ENCODE measurements at places on chromosomes 4 and X.
A peak's percentile ranks its signal among the peaks of the same experiment; 100 is the strongest.

DNA sequence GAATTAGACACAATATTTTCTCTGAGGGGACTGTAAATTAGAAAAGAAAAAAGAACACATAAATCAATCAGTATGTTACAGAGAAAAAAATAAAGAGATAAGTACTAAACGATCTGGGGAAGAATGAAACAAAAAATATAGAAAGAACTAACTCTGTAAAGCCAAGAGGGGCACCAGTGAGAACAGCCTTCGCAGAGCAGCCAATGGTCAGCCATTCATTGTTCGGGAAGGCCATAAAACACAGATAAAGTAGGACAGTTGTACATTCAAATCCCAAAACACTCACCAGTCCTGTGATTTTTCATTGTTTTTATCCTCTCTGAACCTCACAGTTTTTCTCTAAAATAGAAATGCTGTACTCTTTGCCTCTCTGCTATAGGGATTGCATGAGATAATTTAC lies 127.9 kb downstream of the NEK1 start:
- DNase-seq = no peak

DNA sequence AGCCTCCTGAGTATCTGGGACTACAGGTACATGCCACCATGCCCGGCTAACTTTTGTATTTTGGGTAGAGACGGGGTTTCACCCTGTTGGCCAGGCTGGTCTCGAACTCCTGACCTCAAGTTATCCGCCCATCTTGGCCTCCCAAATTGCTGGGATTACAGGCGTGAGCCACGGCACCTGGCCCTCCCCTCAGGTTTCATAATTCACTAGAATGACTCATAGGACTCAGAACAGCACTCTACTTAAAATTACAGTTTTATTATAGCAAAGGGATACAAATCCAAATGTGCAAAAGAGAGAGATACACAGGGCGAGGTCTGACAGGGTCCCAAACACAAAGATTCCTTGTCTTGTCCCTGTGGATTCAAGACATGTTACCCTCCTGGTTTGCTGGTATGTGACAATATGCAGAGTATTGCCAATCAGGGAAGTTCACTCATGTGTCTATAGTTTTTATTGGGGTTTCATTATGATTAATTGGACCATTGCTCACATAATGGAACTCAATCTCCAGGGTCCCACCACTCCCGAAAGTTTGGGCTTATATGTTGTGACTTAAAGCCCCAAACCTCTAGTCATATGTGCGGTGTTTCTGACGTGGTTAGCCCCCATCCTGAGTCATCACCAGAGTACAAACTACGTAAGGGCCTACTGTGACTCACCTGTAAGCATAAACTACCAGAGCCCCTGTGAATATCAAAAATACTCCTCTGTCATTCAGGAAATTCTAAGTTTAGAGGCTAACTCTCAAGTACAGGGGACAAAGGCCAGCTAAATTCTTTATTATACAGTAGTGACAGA lies 5.2 kb downstream of the YIPF6 start:
- peak; percentile 71 for DNase-seq

DNA sequence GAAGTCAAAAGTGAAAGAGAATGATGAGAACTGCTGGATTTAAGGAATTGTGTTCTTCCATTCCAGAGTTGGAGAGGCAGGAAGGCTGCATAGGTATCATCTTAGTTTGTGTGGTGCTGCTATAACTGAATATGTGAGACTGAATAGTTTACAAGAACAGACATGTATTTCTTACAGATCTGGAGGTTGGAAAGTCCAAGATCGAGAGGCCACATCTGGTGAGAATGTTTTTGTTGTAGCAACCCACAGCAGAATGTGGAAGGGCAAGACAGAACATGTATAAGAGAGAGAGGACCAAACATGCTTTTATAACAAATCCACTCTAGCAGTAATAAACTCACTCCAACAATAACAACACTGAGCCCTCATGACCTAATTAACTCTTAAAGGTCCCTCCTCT lies 408.6 kb downstream of the FAM47B start:
- DNase-seq = no peak

DNA sequence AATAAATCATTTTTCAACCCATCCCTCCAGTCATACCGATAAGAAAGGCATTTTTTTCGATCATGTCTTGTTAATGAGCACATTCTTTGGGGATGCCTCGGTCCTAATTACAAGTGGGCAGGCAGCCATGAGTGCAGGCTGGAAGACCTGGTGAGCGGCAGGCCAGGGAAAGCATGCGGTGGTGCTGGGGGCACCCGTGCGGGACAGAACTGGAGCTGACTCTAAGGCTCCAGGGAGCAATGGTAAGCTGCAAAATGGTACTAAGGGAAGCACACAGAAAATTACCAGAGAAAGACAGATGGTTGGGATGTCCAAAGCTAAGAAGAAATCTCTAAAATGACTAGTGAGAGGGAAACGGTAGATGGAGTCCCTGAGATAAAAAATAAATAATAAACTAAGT lies 411.0 kb upstream of the AGA start:
- no peak for DNase-seq

- no peak for DNase-seq
Measured at GRCh38 chr4:120861852-120862251, 60.7 kb downstream of the PRDM5 start.

GRCh38 chr4:106766519-106766918 lies 269.6 kb downstream of the DKK2 start:
- DNase-seq = no peak

DNA sequence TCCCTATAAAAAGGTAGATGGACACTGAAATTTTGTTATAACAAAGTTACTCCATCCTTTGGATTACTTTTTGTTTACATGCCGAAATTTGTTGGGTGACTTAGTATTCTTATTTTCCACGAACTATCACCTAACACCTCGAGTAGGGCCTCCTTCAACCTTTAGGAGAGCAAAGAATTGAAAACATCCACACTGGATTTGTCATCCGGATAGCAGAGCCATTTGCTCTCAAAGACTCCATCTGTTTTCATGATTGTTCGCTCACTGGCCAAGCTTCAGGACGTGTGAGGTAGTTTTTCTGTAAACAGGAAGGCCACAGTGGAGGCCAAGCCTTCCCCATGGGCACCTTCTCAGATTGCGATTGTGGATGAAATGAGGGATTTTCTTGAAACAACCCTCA lies at the start of gene ADAD1:
ADAD1 (plus strand) TSS at position 301 of the 400 bp plus-strand sequence. CDS start 1,059 bp downstream, outside the sequence.
- DNase-seq = no peak

DNA sequence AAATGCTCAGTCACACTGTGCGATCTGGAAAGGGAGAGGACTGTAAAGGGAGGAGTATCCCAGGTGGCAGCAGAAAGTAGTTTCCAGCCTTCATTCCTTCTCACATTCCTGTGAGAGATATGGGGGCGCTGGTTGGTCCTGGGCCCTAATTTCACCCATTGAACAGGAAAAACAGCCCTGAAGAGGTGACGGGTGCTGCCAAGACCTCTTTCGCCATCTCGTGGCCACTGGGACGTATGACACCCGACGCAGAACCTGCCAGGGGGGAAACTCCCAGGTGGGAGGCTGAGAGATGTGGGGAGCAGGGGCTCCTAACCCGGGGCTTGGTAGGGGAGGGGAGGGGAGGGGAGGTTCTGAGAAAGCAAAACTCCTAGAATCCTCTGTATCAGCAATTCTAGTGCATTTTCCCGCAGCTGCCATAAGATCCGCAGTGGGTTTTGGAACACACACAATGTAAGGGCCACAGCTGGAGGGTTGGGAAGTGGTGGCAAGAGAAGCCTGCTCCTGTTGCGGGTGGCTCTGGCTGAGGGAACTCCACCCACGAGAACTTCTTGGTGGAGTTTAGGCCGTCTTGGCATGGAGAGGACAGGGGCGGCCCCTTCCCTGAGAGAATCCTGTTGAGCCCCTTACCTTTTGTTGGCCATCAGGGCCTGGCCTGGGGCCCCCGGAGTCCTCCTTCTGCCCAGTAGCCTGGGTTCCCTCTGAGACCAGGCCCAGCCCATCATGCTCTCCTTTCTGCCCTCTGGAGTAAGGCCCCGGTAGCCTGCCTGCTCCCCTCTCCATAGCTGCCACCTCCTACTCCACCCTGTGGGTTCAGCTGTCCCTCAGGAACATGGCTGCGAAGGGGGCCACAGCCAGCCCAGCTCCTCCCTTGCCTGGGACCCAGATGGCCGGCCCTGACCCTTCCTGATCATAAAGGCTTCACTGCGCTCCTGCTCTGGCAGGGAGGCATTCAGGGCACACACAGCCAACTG lies 134.1 kb downstream of the OR13H1 start:
- no peak for DNase-seq

DNA sequence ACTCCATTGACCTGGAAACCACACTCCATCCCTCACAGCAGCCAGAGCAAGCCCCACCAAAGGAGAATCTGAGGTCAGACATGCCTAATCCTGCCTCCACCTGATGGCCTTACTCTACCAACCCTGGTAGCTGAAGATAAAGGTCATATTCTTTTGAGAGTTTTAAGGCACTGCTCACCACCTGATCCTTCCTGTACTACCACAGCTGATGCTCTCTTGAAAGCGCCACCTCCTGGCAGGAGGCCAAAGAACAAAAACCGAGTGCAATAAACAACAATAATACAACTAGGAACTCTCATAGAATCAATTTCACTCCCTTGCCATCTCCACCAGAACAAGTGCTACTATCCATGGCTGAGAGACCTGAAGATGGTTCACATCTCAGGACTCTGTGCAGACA lies 301.6 kb downstream of the NAF1 start:
- no peak for DNase-seq

- no peak for DNase-seq
Measured at GRCh38 chr4:79823148-79823763, 249.8 kb downstream of the ANTXR2 start.

- no peak for DNase-seq
Measured at GRCh38 chr4:113020966-113021365, 28.5 kb upstream of the ANK2 start.

DNA sequence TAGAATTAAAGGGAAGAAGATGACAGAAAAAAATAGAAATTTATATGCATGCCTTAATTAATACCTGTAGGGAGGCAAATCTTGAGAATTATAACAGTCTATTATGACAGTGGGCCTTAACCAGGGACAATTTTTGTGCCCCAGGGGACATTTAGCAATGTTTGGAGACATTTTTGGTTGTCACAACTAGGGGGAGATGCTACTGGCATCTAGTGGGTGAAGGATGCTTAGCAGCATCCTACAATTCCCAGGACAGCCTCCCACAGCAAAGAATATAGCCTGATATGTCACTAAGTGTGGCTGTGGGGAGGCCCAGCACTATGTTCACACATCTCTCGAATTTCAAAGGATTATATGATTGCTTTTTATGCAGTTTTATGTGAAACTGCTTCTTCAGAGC lies 10.5 kb downstream of the GPR82 start:
- DNase-seq = no peak

- no peak for DNase-seq
Measured at GRCh38 chr4:560731-561291, 15.3 kb downstream of the TMEM271 start.

DNA sequence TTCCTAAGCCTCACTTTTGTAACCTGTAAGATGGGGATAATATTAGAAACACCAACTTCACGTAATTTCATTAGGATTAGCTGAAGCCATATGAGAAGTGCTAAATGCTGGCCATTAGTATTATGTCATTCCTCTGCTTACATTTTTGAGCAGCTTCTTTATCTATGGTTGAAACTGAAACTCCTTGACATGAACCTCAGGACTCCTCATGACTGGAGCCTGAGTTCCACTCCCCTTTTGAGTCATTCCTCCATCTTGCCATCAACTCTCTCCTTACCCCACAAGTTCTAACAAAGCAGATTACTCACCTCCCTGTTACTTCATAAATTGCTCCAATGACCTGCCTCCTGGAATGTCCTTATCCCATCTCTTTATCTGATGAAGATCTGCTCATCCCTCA lies 123.2 kb upstream of the KCNIP4 start:
- DNase-seq = no peak

GRCh38 chr4:163440040-163440439 lies 33.5 kb downstream of the TKTL2 start:
- no peak for DNase-seq

- DNase-seq = no peak
Measured at GRCh38 chr4:43763029-43763610, 685.5 kb downstream of the KCTD8 start.

DNA sequence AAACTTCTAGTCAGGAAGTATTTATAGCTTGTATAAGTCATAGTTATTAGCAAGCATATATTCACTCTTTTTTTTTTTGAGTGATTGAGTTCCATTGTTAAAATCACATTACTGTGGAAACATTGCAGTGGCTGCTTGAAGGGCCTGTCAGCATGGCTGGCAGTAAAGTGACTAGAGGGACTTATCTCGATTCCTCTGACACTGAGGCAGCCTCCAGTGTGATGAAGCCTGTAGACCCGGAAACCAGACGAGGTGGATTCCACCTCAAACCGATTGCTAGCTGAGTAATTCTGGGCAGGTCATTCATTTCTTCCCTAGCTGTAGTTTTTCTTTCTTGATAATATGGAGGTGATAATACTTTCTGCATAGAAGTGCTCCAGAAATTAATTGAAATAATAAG lies 4.7 kb downstream of the FAM149A start:
- no peak for DNase-seq

GRCh38 chrX:110417128-110417527 lies 58.5 kb downstream of the RTL9 start:
- DNase-seq = no peak

DNA sequence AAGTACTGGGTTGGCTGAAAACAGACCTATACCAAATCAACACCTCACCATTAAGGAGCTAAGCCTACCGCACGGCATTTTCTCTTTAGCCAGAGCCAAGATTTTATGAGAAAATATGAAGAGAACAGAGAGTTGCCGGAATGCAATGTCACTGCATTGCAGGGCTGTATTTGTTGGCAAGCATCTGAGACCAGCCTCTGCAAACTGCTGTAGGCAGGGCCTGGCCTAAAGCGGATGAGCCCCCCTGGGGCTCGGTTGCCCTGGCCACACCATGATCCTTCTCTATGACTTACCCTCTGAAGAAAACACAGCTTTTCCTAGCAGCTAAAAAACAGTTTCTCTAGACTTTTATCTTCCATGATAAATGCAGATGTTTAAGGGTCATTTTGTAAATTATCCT lies 120.5 kb upstream of the SORBS2 start:
- no peak for DNase-seq

- DNase-seq = no peak
Measured at GRCh38 chrX:86148594-86148993, 343 bp downstream of the DACH2 start.

DNA sequence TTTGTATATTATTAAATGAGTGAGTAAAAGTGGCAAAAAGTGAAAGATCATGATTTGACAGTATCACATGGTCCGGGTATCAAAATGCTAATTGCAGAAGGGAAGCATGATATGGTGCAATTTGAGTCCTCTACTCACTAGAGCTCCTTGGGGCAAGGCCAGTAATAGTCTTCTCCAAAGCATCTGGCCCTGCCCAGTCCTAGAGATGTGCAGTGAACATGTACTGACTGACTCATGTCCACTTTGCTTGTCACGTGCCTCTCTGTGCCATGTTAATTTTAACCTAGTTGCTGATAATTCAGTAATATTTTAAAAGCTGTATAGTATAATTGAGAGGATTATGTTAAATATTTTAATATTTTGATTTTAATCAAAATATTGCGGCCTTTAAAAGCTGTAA lies 54.6 kb upstream of the TENM3 start:
- DNase-seq = no peak

DNA sequence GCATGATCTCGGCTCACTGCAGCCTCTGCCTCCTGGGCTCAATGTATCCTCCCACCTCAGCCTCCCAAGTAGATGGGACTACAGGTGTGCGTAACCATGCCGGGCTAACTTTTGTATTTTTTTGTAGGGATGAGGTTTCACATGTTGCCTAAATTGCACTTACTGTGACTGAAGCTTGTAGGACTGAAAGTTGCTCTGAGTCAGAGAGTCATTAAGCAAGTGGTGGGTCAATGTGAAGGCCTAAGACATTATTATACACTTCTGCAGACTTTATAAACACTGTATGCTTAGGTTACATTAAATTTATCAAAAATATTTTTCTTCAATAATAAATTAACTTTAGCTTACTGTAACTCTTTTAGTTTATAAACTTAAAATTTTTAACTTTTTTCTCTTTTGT lies 170.2 kb downstream of the FAT4 start:
- DNase-seq = no peak

Data from activated naive CD4-positive, alpha-beta T cell treated with anti-CD3 and anti-CD28 coated beads, Interleukin-2, amount 50 U/mL, for 72 hours (primary cell).